ENCODE measurements at places on chromosomes 7 and 10. TPM values are rescaled to one million over a fixed set of nuclear protein-coding genes. Genes with fewer than 3 reads are reported as not detected.

GRCh38 chr10:45653454-45653853 is 19.1 kb downstream of the ZFAND4 start:
- H3K27ac ChIP-seq: no peak overlapping the region
- no peaks in the 10 kb centered on the region for H3K4me1 ChIP-seq
- no peak overlapping the region for H3K4me3 ChIP-seq
- no peaks in the 10 kb centered on the region for H3K27me3 ChIP-seq

- no peak overlapping the region for H3K4me3 ChIP-seq
- no peaks in the 10 kb centered on the region for H3K36me3 ChIP-seq
- no peaks in the 10 kb centered on the region for H3K27me3 ChIP-seq
- no peaks in the 10 kb centered on the region for H3K4me1 ChIP-seq
Observed at GRCh38 chr10:130888493-130888892, 423.0 kb downstream of the TCERG1L start.

GRCh38 chr7:143362131-143363015 is at the start of gene FAM131B:
TSS of gene FAM131B (minus strand) at chr7:143362713. CDS start at chr7:143362603, 110 bp downstream.
- no peak within 1 kb of the TSS for H3K27ac ChIP-seq
- DNase-seq: peak; percentile 55
- H3K4me1 ChIP-seq: peaks cover 14% of the 10 kb centered on the region
- peak within 1 kb of the TSS; percentile 60 for H3K4me3 ChIP-seq
- peaks cover 42% of the 10 kb centered on the region for H3K27me3 ChIP-seq

DNA sequence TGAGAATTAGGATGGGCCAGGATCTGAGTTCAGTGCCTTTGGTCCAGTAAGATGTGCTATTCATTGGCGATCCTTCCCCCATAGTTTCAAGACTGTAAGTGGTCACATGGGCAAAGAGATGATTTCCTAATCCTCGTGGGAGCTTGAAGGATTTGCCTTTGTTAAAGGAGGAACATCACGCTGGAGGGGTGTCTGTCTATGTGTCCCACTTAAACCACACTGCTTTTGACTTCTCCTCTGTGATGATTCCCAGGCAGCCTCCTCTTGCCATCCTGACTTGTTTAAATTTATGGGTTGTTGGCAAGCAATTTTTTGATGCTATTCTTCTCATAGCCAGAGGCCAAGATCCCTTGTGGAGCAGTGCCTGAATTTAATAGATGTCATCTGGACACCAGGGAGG is 154.0 kb downstream of the TCF7L2 start:
- H3K27ac ChIP-seq: no peak overlapping the region
- no peaks in the 10 kb centered on the region for H3K36me3 ChIP-seq
- peaks cover 36% of the 10 kb centered on the region for H3K4me1 ChIP-seq

DNA sequence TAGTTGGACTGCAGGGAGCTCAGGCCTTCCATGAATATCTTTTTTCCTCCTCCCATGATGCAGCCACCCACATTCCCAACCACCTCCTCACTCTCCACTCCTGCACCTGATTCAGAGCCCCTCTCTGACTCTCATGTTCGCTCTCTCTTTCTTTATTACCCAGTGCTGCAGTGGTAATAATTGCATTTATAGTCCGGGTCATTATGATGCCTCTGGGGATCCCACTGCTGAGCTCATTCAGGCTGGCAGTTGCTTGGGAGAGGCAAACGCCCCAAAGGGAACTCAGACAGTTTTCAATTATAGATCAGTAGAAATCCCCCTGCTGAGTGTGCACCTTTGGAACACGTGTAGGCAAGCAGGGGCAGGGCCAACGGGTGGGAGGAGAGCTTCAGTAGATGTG is 953.0 kb downstream of the GRID1 start:
- no peaks in the 10 kb centered on the region for H3K36me3 ChIP-seq
- H3K27me3 ChIP-seq: no peaks in the 10 kb centered on the region
- H3K4me1 ChIP-seq: no peaks in the 10 kb centered on the region
- H3K4me3 ChIP-seq: no peak overlapping the region

DNA sequence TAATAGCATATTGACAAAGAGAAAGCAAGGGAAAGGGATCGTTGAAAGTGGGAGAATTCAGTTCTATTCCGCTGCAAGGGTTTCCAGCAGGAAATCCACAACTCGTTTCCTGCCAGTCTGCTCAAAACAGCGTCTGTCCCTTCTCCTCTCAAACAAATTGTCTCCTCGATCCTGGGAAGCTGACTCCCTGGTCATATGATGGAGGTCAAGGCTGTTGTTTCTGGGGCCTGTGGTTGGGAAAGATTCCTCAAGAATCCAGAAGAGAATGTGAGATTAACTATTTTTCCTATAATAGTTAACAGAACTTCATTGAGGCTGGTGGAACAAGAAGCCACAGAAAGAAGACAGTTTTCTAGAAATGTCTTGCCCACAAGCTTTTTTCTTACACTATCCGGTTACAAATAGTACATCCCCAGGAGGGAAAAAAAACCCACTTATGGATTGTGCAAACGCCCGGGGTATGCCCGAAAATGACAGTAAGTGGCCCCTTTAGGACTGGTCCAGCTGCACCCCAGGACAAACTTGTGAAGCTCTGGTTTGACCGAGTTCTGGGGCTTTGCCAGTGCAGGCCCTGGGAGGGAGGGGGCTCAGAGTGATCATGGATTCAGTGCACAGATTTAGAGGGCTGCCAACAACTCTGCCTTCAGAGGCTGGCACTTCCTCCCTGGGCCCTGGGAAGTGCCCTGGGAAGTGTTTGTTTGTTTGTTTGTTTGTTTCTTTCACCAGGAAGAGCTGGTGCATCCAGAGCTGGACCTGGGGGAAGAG is 49.4 kb upstream of the CTBP2 start:
- H3K36me3 ChIP-seq: no peaks in the 10 kb centered on the region
- H3K27me3 ChIP-seq: no peaks in the 10 kb centered on the region

- no peak overlapping the region for H3K27ac ChIP-seq
- H3K4me1 ChIP-seq: peaks cover 13% of the 10 kb centered on the region
- DNase-seq: no peak
- peak overlapping the region; percentile 39 for H3K4me3 ChIP-seq
Observed at GRCh38 chr7:128915271-128915819, 4.8 kb upstream of the KCP start.

- no peak overlapping the region for H3K4me3 ChIP-seq
- peaks cover 33% of the 10 kb centered on the region for H3K27me3 ChIP-seq
- no peaks in the 10 kb centered on the region for H3K36me3 ChIP-seq
Observed at GRCh38 chr10:66931340-66931948, 5.6 kb downstream of the LRRTM3 start.

- H3K4me3 ChIP-seq: no peak overlapping the region
- H3K36me3 ChIP-seq: peaks cover 32% of the 10 kb centered on the region
- peaks cover 55% of the 10 kb centered on the region for H3K4me1 ChIP-seq
- H3K27ac ChIP-seq: peak overlapping the region; percentile 31
- H3K27me3 ChIP-seq: no peaks in the 10 kb centered on the region
Observed at GRCh38 chr7:135207406-135208101, 3.8 kb downstream of the WDR91 start.

DNA sequence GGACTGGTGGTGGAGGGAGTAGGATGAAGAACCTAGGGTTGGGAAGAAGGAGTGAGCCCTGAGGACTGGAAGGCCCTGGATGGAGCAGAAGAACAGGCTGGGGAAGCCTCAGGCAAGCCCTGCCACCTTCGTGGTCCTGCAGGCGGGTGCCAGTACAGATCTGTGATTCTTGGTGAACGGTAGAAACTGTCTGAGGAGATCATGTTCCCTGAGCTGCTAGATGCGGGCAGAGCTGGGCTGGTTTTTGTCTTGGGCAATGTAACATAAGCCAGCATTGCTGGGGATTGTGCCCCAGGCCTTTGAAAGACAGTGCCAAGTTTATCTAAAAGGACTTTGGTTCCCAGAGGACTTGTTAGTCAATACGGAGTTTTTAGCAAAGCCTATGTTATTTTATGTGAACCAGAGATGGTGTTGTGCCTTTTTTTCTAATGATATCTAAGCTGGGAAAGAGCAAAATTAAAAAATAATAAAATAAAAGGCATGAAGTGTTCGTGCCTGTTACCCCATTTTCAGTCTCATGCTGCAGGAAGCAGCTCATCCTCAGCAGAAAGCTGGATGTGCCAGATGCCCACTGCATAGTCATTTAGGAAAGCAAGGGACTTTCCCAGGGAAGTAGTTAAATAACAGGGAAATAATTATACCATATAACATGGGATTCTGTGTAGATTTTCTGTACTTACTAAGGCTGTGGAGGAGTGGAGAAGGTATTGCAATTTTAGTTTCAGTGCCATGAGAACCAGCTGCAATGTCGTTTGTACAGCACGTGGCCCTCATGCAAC is 24.4 kb upstream of the FIGNL1 start:
- DNase-seq: no peak
- H3K36me3 ChIP-seq: no peaks in the 10 kb centered on the region
- H3K27ac ChIP-seq: no peak overlapping the region
- H3K27me3 ChIP-seq: no peaks in the 10 kb centered on the region

DNA sequence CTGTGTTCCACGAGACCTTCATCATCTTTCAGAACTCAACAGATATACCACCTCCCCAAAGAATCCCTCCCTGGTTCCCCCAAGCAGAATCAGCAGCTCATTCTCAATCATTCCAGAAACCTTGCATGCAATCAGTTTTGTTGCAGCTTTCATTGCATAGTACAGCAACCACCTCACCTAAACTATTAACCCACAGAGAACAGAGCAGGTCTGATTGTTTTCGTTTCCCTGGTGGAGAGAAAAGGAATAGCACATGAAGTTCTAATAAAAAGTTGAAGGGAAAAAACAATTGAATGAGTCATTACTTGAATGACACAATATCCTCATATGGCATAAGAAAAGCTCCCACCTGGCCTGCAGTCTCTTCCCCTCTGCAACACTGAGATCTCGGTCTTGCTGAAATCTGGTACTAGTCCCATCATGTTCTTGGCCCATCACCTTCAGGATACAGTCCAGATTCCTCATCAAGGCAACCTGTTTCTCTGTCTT is 147.1 kb upstream of the GDF10 start:
- no peak overlapping the region for H3K4me3 ChIP-seq
- H3K4me1 ChIP-seq: no peaks in the 10 kb centered on the region
- H3K27ac ChIP-seq: no peak overlapping the region
- no peak for DNase-seq
- H3K27me3 ChIP-seq: no peaks in the 10 kb centered on the region

DNA sequence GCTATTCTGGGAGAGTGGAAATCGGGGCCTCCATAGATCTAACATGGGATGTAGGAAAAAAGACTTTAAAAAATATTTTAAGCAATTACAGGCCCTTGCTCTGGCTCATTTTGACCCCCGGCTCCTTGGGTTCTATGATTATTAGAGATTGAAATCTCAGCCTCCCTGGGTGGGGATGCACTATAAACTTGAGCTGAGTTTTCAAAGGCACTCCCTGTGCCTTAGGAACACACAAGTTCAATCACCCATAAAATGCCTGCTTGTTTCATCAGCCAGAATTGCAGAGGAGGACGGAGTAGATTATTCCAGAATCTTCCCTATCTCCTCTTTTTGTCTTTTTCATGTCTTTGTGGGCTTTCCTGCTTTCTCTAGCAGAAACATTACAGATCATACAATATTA is 145.4 kb downstream of the CUBN start:
- no peaks in the 10 kb centered on the region for H3K27me3 ChIP-seq
- DNase-seq: no peak
- H3K4me3 ChIP-seq: no peak overlapping the region
- H3K4me1 ChIP-seq: peaks cover 24% of the 10 kb centered on the region
- no peaks in the 10 kb centered on the region for H3K36me3 ChIP-seq
- H3K27ac ChIP-seq: no peak overlapping the region

GRCh38 chr10:132064771-132065437 is 842 bp upstream of the JAKMIP3 start:
- H3K27ac ChIP-seq: no peak overlapping the region
- H3K4me3 ChIP-seq: peak overlapping the region; percentile 50
- H3K4me1 ChIP-seq: peaks cover 6% of the 10 kb centered on the region
- H3K27me3 ChIP-seq: peaks cover 6% of the 10 kb centered on the region

DNA sequence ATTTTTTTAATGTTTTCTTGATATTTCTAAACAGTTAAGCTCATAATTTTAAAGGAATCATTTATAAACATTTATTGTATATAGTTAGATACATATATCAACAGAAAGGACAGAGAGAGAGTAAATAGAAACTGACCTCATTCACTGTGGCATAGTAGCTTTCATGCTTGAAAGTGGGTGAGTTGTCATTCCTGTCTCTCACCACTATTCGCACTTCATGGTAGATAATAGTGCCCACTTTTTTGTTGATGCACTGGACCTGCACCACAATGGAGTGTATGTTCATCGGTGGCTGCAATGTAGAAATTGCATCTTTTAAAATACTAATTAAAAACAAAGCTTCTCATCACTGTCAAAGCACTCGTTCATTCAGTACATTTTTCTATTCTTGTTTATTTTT is 432.0 kb downstream of the PCDH15 start:
- H3K27me3 ChIP-seq: no peaks in the 10 kb centered on the region
- DNase-seq: no peak
- H3K36me3 ChIP-seq: no peaks in the 10 kb centered on the region
- H3K4me1 ChIP-seq: no peaks in the 10 kb centered on the region
- H3K4me3 ChIP-seq: no peak overlapping the region

DNA sequence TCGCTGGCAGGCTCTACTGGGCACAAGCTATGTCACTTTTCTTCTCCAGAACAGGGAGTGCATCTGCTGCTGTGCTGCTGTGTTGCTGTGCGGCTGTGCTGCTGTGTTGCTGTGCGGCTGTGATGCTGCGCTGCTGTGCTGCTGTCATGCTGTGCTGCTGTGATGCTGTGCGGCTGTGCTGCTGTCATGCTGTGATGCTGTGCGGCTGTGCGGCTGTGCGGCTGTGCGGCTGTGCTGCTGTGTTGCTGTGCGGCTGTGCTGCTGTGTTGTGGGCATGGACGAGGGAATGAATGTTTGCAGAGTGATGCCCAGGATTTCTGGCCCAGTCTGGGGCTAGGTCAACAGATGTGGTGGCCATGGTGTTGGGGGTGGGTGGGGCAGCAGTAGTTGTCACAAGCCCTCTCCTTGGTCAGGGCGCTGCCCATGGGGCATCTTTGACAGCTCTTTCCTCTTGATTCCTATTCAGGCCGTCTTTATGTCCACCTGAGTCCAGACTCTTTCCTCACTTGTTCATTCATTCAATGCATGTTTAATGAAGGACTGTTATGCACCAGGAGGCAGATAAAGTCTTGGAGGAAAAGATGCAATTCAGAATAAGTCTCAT is 55.6 kb downstream of the C10orf120 start:
- no peak overlapping the region for H3K4me3 ChIP-seq
- no peaks in the 10 kb centered on the region for H3K36me3 ChIP-seq
- H3K27ac ChIP-seq: no peak overlapping the region
- no peaks in the 10 kb centered on the region for H3K27me3 ChIP-seq

DNA sequence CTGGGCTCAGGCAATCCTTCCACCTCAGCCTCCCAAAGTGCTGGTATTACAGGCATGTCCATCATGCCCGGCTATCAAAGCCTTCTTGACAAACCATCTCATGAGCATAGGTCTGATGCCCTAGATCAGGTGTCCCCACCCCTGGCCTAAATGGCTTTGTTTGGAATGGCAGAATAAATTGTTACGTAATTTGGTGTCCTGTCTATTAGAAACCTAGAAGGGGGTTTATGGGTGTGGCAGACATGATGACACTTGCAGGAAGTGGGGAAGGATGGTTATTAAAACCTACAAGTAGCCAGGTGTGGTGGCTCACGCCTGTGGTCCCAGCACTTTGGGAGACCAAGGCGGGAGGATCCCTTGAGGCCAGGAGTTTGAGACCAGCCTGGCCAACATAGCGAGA is 38.6 kb upstream of the MKLN1 start:
- H3K4me1 ChIP-seq: peaks cover 15% of the 10 kb centered on the region
- no peak overlapping the region for H3K27ac ChIP-seq
- DNase-seq: no peak
- no peaks in the 10 kb centered on the region for H3K27me3 ChIP-seq

The ATP6V0A4 gene
- total RNA-seq: 1.7 TPM

The PPP1R17 gene
- not detected for total RNA-seq

The GRID1 gene
- 2.5 TPM for total RNA-seq

The OR6V1 gene
- total RNA-seq: not detected

The CALHM1 gene
- 0.15 TPM for total RNA-seq

The AKR1C4 gene
- not detected for total RNA-seq

The GLI3 gene
- total RNA-seq: 20.7 TPM

The OPTN gene
- 53.4 TPM for total RNA-seq

The TACC2 gene
- 141 TPM for total RNA-seq

The ZNF655 gene
- total RNA-seq: 71.6 TPM

The LRRC4 gene
- total RNA-seq: 12.8 TPM
